ENCODE measurements at places on chromosomes 3 and 15. TPM values are rescaled to one million over a fixed set of nuclear protein-coding genes. Genes with fewer than 3 reads are reported as not detected.

The INSYN1 gene
- total RNA-seq: 1.8 TPM

The SYNPR gene
- not detected for total RNA-seq

The ILDR1 gene
- 36.8 TPM for total RNA-seq

The RTP1 gene
- not detected for total RNA-seq

- no peak for DNase-seq
Observed at GRCh38 chr3:178551916-178552321, 15.7 kb downstream of the KCNMB2 start.

DNA sequence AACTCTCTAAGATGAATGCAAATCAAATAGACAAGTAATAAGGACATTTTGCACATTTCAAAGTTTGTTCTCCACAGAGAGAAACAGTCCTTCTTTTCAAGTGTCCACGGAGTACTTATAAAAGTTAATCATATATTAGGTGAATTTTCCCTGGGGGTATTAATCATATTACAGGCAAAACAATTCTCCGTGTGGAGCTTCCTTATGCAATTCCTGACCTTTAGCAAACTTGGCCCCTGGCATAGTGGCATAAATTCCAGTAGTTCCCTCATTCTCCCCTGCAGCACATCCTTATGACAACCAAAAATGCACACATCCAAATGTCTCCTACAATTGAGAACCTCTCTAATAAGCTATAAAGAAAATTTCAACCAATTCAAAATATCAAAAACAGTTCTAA lies 34.4 kb downstream of the FSIP1 start:
- DNase-seq: no peak

DNA sequence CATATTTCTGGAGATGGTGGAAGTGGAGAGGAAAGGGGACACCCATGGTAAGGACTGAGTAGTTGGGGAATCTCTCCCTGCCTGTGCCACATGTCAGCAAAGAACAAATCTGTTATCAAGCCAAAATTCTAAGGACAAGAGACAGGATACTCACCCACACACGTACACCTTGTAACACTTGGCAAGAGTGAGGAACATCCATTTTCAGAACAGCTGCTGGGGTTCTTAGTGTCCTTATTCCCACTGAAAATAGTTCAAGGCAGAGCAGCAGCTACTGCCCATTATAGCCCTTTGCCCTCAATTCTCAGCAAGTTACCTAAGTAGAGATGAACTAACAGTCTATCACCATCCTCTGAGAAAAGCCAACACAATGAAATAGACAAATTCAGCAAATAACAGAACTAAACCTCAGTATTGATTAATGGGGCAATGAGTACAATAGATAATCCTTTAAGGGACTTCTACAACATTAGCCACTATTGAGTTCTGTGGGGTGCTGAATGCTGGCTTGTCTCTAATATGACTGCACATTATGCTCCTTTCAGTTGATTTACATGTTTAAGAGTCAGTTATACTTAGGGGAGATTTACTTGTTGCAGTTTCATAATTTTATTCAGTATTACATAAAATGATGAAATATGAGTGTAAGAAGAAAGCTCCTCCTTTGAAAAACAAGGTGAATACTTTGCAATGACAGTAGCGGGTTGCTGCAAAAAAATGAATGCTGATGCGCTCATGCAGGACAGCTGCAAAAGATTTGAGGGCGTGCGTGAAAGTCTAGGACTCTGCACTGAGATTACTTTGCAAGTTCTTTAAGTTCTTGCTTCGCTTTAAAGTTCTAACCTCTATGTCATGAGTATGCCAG lies 22.4 kb downstream of the SENP5 start:
- DNase-seq: no peak

DNA sequence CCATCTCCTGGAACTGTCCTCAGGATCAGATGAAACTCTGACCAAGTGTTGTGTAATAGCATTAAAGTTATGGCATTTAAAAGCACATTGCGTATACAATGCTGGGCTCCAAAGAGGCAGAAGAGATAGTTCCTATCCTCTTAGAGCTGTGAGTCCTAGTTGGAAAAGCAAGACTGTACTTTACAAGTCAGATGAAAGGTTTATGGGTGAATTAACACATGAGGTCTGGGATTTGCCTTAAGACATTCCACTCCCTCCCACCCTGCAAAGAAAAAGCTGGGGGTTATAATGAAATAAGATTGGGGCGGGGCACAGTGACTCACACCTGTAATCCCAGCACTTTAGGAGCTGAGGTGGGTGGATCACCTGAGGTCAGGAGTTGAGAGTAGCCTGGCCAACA lies 35.6 kb downstream of the SNAPC5 start:
- DNase-seq: peak; percentile 20

Measured in mucosa of descending colon (tissue), 3 donors.